Tibial nerve (tissue), 4 donors: ENCODE measurements at places on chromosomes 2 and 18. TPM values are rescaled to one million over a fixed set of nuclear protein-coding genes. Genes with fewer than 3 reads are reported as not detected.

DNA sequence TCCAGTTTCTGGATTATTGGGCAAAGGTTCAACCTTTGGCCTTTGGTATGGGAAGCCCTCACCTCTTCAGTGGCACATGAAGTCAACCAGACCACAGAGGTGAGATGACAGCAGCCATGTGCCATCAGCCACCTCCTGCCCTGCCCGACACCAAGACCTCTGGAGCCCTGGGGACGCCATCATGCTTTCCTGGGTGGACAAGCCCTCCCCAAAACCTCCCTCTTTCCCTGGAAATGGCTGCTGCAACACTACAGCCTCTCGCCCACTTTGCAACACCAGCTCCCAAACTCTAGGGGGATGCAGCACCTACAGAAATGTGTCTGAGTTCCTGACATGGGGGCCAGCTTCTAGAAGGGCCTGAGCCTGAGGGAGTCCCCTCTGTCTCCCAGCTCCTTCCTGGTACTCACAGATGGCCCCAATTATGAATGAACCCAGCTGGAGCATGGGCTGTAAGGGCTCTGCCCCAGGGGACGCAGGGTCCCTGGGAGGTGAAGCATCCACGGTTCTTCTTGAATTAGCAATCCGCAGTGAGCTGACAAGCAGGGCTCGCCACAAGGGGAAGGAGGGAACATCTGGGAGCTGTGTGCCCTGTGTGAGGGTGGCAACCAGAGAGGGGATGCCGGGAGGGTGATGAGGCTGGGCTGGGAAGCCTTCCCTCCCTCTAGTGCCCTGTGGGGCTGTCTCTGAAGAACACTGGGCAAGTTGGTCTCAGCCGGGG, 268.5 kb upstream of the HDAC4 start:
- no peak for DNase-seq

- no peak for DNase-seq
These were observed 60.4 kb upstream of the NABP1 start for GRCh38 chr2:191617575-191617974.

DNA sequence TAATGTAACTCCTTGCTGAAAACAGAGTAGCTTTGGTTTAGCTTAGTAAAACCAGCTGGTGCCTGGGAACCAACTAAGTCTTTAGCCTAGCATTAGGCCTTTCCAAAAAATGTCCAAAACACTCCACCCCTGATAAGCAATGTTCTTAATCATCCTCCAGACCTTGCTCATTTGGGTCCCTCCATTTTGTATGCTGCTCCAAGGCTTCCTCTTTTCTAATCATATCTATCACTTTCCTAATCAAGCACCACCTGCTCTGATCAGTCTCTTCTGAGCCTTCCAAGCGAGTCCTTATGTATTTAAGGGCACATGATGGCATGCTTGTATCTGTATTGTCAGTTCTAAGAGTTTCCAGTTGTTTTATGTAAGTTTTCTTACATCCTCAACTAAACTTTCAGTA, 23.6 kb downstream of the THADA start:
- no peak for DNase-seq

DNA sequence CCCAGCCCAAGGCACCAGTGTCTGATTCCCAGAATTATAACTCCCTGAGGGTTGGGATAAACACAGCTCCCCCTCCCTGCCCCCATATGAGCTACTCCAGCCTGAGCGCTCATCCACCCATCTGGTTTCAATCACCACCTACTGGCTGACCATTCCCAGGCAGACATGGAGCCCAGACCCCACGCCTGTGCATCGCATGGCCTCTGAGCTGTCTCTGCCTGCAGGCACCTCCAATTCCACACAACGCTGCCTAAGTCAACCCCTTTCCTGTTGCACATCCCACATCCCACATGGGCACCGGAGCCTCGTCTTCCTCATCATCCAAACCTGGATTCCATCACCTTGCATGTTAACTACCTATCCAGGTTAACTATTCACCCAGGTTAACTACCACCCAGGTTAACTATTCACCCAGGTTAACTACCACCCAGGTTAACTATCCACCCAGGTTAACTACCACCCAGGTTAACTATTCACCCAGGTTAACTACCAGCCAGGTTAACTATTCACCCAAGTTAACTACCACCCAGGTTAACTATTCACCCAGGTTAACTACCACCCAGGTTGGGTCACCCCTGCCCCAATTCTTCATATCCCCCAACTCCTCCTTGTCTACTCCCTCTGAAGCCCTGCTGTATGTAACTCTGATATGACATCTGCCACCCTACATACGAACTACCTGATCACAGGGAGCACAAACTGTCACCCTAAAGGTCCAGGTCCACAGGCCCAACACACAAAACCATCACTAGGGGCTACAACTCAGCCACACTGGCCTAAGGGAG, 47.8 kb downstream of the TEX51 start:
- DNase-seq, result no peak

DNA sequence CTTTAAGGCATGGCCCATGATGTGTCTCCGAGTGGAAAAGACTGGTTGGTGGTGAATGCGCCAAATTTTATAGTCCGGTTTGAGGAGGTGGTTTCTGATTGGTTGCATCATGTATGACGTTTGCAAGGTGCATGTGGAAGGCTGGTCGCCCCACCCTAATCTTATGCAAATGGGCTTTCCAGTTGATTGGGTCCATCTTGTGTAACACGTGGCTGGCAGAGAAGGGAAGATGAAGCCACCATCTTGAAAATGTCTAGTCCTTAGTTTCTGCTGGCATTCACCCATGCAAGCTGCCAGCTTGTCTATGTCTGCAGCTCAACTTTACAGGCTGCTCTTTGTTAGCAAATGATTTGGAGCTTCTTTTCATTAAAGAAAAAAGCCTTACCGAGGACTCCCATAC, 132.2 kb downstream of the PIK3C3 start:
- no peak for DNase-seq

- no peak for DNase-seq
These were observed 27.1 kb downstream of the ZNF532 start for GRCh38 chr18:58891776-58892175.

DNA sequence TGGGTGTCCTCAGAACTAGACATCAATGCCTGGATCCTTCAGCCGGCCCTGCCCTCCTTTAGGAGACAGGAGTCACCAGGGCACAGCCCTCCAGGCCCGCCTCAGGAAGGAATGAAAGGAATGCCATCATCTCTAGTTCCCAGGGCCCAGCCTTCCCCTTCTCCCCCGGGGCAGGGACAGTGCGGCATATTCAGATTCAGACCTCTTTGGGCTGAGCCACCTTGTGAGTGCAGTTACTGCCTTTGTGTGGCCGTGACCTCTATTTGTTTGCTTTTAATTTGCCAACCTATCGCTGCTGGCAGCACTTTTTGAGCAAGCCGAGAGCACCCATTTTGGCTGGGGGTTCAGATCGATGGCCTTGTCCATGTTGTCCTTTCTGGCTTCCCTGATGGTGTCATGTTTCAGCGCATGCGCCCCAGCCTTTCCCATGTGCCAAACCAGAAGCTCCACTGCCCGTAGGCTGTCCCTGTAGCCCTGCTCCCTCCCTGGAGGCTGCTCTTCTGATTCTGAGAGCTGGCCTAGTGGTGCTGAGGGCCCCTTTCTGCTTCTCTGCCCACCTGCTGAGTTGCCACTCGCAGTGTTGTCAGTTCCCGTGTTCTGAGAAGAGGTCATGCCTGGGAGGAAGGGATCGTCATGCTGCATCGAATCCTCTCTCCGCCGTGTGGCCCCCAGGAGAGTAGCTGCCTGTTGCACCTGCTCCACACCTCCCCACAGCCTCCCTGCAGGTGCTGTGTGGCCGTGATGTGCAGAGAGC, 10.9 kb downstream of the ANKRD23 start:
- DNase-seq, result peak; percentile 28

GRCh38 chr2:62814123-62814522, 108.6 kb downstream of the EHBP1 start:
- no peak for DNase-seq

DNA sequence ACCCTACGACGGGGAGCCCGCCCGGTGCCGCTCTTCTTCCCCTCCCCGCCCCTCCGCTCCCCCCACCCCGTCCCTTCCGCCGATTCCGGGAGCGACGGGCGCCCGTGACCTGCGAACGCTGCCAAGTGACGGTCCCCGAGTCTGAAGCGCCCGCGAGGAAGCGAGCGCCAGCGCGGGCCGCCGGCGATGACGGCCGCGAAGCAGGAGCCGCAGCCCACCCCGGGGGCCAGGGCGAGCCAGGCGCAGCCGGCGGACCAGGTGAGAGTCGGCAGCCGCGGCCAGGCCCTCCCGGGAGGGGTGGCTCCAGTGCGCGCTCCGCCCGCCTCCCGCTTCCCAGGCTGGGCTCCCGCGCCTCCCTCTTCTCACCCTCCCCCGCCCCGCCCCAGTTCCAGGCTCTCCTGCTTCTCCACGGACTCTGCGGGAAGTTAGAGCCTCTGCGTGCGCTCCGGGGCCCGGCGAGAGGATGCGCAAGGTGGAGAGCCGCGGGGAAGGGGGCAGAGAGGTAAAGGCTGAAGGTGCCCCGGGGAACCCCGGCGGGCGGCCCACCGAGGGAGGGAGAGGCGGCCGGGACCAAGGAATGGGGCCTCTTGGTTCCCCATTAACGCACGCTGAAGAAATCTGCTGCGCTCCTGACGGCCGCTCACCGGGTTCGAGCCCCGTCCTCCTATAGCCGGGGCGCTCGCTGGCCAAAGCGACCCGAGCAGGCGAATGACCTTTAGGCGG, 719.5 kb downstream of the DPP10 start:
- DNase-seq, result no peak

DNA sequence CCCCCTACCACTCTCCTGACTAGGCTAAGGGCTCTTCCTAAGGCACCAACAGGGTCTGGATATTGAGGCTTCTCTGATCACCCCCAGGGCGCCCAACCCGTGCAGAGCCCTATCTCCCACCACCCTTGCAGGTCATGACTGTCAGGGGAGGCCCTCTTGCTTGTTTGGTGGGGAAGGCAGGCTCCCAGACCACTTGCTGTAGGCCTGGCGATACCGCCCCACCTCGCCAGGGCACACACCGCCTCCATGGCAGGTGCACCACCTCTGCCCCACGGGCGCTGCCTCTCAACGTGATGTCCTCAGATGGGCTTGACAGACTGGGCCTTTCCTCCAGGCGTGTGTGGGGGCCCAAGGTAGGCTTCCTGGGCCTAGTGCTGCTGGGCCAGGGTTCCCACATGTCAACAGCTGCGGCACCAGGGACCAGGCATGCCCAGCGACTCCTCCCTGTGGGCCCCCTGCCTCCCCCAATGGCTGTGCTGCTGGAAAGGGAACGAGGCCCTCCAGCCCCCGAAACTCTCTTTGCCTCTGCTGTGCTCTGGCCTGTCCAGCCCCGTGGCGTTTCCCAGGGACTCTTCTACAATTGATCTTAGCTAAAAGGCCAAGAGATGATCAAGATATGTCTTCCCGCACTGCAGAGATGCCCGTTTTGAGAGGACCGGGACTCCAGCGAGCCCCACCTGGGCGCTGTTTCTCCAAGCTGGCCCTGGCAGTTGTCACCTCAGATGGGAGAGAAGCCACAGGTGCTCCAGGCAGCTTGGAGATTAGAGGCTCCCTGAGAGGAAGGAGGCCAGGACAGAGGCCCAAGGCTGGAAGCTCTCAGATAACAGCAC, 7.5 kb downstream of the NPPC start:
- DNase-seq, result no peak

GRCh38 chr2:45331410-45331786, 279.7 kb downstream of the SRBD1 start:
- no peak for DNase-seq

DNA sequence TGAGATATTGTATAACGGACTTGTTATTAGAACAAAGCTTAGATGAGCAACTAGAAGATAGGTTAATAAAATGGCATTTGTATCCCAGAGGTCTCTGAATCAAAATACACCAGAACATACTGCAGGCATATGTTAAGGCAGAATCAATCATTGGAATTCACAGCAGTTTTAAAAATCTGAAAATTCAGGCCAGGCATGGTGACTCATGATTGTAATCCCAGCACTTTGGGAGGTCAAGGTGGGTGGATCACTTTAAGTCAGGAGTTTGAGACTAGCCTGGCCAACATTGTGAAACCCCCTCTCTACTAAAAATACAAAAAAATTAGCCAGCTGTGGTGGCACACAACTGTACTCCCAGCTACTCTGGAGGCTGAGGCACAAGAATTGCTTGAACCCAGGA, 405.2 kb downstream of the ZEB2 start:
- DNase-seq, result no peak

- DNase-seq, result no peak
These were observed 318.2 kb upstream of the NRXN1 start for GRCh38 chr2:51350100-51350499.

- DNase-seq, result no peak
These were observed 79.6 kb downstream of the MBP start for GRCh38 chr18:77052983-77053309.

- DNase-seq, result no peak
These were observed 37.7 kb downstream of the GBX2 start for GRCh38 chr2:236130349-236130998.

- no peak for DNase-seq
These were observed 38.1 kb downstream of the ZNF236 start for GRCh38 chr18:76860411-76860810.

GRCh38 chr2:235165136-235165535, 213.3 kb downstream of the SH3BP4 start:
- no peak for DNase-seq

DNA sequence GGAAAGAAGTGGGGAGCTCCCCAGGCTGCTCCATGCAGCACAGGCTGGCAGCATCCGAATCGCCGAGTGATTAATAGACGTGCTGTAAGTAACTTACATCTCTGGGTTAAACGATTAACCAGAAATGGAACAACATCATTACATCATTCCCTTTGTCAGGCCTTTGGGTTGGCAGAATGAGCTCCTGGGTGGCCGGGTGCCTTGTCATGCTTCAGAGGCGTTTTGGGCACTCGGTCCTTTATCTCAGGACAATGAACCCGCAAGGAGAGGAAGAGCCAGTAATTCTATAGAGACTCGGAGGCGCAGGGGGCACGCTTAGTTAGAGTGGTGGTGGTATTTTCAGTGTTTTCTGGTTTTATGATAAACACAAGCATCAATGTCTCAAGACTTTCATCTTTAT, 146.9 kb upstream of the TPO start:
- DNase-seq, result no peak

DNA sequence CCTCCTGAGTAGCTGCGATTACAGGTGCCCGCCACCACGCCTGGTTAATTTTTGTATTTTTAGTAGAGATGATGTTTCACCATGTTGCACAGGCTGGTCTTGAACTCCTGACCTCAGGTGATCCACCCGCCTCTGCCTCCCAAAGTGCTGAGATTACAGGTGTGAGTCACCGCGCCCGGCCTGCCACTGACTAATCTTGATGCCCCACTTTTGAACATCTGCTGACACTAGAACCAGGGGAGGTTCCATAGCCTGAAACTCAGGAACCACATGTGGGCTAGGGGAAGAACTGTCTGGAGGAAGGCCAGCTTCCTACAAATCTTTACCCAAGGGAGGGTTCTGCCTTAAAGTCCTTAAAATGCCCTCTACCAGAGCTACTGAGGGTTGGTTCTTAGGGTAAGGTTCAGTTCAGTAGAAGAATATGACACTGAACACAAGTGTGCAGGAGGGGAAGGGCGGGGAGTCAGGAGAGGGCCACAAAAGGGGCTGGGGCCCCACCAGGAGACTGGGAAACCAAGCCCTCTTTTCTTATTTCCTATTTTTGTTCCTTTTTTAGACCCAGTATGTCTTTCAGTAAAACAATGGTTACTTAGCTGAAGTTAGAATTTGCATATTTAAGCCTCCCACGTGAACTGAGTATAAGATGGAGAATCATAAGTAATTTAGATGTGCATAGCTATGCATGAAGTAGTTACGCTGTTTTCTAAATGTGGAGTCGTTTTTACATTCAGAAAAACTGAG, 6.3 kb upstream of the RAB31 start:
- DNase-seq, result no peak

GRCh38 chr18:79460481-79461300, 65.0 kb downstream of the NFATC1 start:
- DNase-seq, result no peak

ARHGEF4 gene
- 16.3 TPM for total RNA-seq

GAD1 gene
- not detected for total RNA-seq

GRP gene
- total RNA-seq, result not detected

BUB1 gene
- 1.8 TPM for total RNA-seq

ZBTB7C gene
- 95.0 TPM for total RNA-seq

RNF125 gene
- 7.3 TPM for total RNA-seq
